CD4-positive, alpha-beta T cell treated with Interleukin-10 for 1 hour (primary cell): ENCODE measurements at places on chromosomes 12 and 14.

- no peak for DNase-seq
Measured at GRCh38 chr12:130339951-130340350, 2.3 kb downstream of the PIWIL1 start.

DNA sequence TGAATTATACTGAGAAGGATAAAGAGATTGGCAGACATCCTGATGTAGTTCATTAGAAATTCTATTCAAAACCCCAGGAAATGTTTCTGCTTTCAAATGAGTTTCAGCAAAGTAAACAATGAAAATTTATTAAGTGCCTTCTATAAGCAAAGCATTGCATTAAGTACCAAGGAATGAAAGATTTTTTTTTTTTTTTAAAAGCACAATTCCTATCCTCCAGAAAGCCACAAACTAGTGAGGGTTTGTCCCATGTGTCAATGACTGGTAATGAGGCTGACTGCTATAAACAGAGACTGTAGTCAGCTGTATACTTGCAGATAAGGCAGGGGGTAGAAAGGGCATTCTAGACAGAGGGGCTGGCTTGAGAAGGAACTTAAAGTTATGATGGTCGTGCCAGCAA lies 6.7 kb downstream of the ANO4 start:
- DNase-seq: no peak

DNA sequence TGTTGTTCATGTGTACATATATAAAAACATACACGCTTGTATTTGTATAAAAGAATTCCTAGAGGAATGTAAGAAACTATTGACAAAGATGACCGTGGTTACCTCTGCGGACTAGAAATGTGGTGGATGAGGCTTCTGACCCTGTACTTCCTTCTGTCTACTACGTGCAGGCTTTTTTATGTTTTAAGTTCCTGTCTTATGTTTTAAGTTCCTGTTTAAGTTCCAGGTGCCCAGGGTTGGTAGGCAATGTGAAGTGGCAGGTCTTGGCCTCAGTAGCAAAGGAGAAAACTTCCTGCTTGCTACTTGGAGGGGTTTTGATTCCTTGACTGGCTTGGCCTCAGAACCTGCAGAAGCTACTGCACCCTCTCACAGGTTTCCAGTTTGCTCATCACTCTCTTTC lies 11.6 kb downstream of the POMT2 start:
- no peak for DNase-seq

DNA sequence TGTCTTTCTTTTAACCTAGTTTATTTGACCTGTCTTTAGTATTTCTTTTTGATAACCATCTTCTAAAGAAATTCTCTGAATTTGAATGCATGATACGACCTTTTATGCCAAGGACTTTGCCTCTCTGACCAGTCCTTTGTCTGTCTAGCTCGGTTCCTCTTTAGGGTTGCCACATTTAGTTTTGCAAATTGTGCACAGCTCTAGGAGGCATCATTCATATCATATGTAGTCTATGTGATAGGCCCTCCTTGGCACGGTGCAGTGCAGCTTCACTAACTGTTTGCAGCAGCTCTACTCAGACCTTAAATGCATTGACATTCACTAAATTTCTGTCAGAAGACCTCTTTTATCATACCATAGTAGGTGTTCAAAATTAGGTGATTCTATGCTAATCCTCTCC lies 75.6 kb downstream of the USP15 start:
- no peak for DNase-seq

GRCh38 chr12:75661908-75662307 lies 150.5 kb upstream of the KRR1 start:
- DNase-seq: no peak

DNA sequence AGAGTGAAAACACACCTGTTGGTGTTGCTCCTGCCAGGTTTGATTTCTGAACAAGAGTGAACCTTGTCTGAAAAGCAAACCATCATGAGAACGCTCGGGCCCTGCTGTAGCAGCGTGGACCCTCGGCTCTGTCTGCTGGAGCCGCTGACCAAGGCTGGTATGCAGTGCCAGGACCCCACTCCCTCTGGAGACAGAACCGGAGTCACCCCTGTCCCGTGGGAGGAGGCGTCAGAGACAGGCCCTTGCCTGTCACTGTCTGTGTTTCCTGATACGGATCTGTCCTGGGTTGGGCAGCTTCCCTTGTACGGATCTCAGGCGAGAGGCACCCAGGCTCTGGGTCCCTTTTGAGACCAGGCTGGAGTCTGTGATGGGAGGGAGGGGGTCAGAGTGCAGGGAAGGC lies 111.6 kb downstream of the ADGRD1 start:
- no peak for DNase-seq

- no peak for DNase-seq
Measured at GRCh38 chr14:68527329-68527851, 265.5 kb downstream of the ZFP36L1 start.

GRCh38 chr12:115204957-115205754 lies 521.2 kb upstream of the TBX3 start:
- DNase-seq: no peak

- DNase-seq: peak; percentile 59
Measured at GRCh38 chr12:22459838-22460490, 84.4 kb downstream of the C2CD5 start.

GRCh38 chr14:99029145-99029915 lies 242.7 kb downstream of the BCL11B start:
- DNase-seq: no peak

DNA sequence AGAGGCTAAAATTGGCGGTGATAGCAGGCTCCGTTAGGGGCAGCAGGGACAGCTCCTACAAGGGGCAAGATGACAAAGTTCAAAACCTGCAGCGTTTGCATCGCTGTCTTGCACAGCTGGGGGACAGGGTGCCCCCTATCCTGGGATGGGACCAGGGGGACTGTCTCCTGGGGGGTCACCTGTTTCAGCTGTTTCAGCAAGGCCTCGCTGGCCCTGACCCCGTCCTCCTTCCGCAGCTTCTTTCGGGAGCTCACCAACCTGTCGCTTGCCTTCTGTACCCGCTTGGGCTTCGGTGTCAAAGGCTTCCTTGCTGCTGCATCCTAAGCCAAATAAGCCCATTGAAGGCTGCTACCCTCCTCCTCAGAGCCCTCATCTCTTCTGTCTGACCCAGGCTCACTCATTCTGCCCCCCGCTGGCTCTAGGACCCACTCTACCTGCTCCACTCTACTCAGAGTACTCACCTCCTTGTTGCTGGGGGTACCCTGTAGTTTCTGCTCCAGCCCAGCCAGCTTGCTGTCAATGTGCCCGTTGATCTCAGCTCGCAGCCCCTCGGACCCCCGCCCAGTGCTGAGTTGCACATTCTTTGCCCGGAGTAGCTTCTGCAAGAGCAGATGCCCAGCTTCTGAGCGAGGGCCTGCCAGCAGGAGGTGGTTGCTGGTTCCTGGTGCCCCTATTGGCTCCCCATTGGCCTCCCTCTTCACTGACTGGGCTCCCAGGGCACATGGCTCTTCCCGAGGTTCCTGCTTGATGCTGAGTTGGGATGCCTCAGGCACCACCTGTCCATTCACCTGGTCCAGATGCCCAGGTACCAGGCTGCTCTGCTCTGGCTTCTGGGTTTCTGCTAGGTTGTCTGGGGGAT lies 12.4 kb upstream of the PRKAG1 start:
- no peak for DNase-seq

DNA sequence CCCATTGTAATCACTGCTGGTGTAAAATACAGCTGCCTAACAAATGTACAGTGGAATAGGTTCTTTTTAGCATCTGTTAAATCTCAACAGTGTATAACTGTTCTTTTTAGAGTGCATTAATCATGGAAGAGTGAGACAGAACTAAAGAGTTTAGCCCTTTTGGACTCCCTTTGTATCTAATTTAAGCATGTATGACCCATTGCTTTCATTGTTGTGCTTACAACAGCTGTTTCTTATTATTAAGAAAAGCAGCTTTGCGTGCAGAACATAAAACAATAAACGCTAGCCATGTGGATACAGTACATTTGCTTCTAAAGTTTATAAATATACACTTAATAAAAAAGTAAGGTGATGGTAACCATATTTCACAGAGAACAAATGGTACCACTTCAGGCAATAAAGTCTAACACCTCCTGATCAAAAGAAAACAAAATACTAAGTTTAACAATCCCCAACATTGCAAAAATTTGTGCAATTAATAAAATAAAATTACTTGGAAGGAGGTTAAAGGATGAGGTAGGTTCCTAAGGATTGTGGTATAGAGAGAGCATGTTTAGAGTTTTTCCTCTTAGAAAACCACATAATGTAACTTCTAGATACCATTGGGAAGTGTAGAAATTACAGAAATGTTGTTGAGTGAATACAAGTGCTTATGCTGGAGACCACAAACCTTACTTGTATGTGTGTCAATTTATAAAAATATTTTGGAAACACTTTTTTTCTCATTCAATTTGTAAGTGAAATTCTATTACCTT lies 448.7 kb downstream of the SLC6A15 start:
- no peak for DNase-seq

- DNase-seq: peak; percentile 63
Measured at GRCh38 chr14:24274101-24274543, 2.7 kb upstream of the RABGGTA start.

DNA sequence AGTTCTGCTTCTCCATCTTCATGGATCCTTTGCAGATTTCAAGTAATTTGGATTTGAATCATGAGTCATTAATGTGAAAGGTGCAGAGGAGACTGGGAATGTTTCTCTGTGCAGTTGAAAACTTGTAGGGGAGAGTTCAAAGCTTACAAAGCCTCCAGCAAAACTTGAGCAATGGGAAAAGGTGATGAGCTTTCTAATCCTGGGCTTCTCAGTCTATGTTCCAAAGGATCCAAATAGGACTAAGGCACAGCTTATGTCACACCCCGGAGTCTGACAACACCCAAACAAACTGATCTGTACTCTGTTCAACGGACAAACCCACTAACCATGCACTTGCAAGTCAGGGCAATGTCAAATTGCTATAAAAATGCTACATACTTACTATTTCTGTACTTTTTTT lies 134.8 kb downstream of the DUSP6 start:
- DNase-seq: no peak

DNA sequence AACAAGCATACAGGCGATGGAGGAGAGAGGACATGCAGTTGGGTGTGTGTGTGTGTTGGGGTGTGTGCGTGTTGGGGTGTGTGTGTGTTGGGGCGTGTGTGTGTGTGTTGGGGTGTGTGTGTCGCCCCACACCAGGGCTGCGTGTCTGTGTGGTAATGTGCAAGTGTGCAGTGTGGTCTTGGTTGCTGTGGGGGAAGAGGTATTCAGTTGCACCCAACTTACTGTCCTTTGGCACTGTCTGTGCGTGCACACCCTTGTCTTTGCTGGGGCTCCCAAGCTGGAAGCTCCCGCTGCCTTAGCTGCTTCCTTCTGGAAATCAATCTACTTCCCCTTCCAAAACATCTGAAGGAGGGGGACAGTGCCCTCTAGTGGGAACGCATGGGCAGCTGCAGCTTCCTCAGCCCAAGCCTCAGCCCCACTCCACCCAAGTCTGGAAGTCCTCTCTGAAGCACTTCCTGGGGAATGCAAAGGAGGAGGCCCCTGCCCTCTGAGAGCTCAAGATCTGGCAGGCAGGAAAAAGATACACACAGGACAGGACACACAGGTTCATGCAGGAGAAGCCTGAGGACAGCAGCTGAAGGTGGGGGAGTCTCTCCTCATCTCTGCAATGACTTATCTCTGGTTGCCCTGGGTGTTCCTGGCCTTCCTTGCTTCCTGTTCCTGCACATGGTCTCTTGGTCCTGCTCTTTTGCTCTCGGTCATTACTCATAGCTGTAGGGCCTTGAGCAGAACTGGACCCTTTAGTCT lies 13.1 kb downstream of the ASIC1 start:
- peak; percentile 68 for DNase-seq

DNA sequence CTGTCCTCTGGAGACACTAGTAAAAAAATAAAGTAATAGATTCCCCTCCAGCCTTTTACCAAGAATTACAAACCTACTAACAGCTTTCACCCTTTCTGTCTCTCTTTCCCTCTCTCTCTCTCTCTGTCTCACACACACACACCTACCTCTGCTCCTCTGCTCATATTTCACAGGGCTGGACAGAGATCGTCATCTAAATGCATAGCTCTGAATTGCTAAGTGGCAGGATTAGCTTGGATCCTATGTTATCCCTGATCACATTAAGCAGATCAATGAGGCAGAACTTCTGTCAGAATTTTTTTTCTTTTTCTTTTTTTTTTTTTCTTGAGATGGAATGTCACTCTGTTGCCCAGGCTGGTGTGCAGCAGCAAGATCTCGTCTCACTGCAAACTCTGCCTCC lies 22.9 kb downstream of the VCPKMT start:
- DNase-seq: no peak

DNA sequence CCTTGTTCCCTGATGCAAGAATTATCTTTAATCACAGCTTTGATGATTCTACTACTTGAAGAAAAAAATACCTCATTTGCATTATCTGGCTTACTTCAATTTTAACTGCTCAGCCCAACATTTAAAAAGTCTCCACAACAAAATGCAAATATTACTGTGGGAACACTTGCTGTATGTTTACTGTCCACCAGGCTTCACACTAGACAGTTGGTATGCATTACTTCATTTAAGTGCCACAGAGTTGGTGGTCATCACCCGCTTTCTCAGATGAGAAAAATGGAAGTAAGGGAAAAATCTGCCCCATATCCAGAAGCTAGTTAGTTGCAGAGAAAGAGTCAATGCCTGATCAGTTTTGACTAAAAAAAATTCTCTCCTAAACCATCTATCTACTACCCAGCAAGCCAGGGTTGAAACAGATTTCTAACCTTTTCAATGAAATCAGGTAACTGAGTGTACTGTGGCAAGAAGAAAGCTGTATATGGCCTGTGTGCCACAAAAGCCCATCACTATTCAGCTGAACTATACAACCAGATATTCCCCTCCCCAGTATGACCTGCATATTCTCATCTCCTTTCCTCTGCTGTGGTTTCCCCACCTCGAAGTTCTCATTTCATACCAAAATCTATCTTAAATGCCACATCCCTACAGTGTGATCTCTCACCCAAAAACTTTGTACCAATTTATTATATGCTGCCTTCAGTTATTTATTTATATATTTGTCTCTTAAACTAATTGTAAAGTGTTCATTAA lies 90.3 kb downstream of the ATP2B1 start:
- no peak for DNase-seq

GRCh38 chr12:3097186-3097804 lies 20.1 kb downstream of the TSPAN9 start:
- no peak for DNase-seq

GRCh38 chr14:35399083-35399937 lies 5.2 kb downstream of the NFKBIA start:
- peak; percentile 59 for DNase-seq

DNA sequence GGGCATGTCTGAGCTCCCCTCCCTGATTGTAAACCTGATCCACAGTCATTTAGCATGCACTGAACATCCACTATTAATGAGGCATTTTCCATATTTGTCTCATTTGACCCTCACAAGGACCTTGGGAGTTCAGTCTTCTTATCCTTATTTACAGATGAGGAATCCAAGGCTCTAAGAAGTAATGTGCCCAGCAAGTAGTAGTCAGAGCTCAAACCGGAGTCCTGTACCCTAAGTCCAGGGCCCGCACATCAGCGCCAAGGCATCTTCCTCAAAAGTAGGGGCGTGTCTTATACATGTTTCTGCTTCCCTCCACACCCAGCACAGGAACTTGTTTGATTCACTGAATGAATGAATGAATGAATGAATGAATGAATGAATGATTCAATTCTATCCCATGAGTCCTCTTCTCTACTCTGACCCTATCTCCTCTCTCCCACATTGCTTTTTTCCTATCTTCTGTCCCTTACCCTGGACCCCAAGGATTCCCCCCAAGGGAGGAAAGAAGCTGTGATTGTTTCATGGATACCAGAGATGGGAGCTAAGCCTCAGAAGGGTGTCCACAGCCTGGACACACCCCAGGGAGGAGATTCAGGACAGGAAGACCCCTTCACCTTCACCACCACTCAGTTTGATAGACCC lies 21.8 kb upstream of the KRT8 start:
- no peak for DNase-seq

GRCh38 chr12:77816196-77816595 lies 14.5 kb upstream of the NAV3 start:
- no peak for DNase-seq
